ENCODE measurements at places on chromosomes 7 and 10.

- DNase-seq: no peak
These were observed 13.9 kb downstream of the KLHDC10 start for GRCh38 chr7:130084037-130084875.

DNA sequence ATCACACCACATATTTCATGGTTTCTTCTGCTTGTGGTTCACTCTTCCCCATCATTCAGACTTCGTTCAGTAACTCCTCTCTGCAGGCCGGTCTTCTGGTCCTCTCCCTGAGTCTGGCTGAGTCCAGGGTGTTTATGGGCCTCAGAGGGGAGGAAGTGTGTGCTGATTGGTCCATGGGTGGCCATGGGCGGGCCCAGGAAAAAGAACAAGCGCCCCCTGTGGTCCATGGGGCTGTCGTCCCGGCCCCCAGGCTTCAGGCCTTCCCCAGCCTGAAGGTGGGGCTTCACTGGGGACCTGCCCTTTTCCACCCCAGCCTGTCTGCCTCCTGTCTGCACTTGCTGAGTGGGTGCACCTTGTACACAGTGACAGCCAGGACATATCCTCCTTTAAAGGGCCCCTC is 123.7 kb downstream of the VIPR2 start:
- DNase-seq: no peak

DNA sequence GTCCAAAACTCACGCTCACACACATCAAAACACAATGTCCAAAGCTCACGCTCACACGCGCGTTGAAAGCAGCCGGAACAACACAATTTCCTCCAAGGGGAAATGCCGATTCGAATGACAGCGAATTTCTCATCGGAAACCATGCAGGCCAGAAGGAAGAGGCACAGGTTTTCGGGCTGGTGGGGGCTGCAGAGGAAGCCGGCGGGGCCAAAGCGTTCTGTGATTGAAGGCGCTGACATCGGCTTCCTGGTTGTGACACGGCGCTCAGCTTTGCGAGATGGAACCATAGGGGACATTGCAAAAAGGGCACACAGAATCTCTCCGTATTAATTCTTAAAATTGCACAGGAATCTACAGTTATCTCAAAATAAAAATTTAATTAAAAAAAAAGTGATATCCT is 61.3 kb downstream of the FOXL3 start:
- no peak for DNase-seq

GRCh38 chr10:121994429-121994941 is 5.5 kb downstream of the TACC2 start:
- DNase-seq: no peak

GRCh38 chr7:141754939-141755338 is 9.0 kb upstream of the TAS2R3 start:
- no peak for DNase-seq

GRCh38 chr10:93274419-93274818 is 200.7 kb downstream of the CYP26A1 start:
- DNase-seq: no peak

GRCh38 chr7:104272767-104273384 is 55.5 kb upstream of the LHFPL3 start:
- DNase-seq: peak; percentile 13

DNA sequence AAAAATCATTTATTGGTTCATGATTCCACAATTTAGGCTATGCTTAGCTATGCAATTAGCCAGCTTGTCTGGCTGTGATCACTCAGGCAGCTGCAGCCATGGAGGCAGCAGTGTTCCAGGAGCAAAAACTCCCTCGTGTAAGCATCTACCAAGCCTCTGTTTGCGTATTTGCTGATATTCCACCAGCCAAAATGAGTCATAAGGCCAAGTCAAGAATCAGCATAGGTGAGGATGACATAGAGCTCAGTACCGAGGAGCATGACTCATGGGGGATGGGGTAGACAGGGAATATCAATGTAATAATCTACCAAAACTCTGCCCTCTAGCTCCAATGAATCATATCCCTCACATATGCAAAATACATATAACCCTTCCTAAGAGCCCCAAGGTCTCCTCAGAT is 63.3 kb downstream of the IMMP2L start:
- peak; percentile 85 for DNase-seq

DNA sequence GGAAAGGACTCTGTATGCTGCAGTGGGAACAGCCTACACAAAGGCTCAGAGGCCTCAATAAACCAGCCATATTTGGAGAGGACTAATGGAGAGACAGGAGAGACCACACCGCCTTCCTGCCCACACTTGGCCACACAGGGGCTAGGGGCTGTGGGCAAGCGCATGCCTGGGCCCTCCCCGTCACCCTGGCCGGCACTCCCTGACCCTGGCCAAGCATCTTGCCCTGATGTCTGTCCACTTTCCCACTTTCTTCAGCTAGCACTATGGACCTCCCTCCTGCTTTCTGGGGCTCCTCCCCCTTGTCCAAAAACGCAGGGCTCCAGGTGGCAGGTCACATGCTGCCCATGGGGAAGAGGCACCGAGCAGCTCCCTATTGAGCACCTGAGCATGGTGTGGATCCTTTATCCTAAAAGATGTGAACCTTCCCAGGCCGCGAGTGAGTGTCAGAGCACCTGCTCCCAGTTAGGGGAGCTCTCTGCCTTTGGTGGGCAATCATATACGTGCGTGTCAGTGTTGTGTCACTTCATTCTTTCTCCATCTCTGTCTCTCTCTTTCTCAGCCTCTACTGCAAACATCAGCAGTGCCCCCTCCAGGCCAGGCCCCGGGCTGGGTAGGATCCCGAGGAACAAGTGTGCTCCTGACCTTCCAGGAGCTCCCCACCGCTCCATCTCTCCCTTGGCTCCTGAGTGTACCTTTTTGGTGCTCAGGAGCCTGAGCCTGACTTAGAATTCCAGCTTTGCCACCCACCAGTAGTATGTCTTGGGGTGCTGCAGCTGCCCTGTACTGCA is 74.0 kb downstream of the ZMIZ1 start:
- DNase-seq: no peak

- no peak for DNase-seq
These were observed 95.2 kb downstream of the PDGFA start for GRCh38 chr7:424301-424935.

DNA sequence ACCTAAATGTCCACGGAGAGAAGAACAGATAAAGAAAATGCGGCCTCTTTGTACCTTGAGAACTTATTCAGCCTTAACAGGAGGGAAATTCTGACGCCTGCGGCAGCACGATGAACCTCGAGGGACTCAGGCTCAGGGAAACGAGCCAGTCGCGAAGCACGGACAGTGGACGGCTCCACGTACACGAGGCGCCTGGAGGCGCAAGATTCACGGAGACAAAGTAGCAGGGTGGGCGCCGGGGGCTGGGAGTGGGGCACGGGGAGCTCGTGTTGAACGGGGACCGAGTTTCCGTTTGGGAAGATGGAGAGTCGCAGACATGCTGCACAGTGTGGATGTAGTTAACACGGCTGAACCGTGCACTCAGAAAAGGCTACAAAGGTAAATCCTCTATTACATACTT is 13.2 kb upstream of the UTF1 start:
- no peak for DNase-seq

GRCh38 chr10:44516891-44517290 is 132.0 kb upstream of the CXCL12 start:
- DNase-seq: no peak

DNA sequence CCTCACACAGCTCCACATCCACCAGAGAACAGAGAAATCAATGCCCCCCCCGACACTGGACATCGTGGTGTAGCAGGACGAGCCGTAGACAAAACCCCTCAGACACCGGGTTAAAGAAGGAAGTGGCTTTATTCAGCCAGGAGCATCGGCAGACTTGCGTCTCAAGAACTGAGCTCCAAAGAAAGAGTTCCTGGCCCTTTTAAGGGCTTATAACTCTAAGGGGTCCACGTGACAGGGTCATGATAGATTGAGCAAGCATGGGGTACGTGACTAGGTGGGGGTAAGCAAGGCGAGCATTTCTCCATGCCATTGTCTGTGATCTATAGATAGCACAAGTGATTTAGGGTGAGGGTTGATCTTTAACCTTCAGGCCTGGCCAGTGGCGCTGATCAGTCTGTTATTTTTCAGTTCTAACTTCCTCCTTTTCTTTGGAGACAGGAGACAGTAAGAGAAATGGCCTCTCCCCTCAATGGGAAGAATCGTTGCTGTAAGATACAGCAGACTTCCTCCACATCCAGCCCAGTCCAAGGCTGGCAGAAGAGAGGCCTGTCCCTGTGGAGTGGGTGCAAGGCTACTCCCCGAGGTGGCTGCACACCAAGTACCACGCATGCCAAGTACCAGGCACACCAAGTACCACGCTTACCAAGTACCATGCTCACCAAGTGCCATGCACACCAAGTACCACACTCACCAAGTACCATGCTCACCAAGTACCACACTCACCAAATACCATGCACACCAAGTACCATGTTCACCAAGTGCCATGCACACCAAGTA is 19.5 kb upstream of the PPP2R2D start:
- no peak for DNase-seq

DNA sequence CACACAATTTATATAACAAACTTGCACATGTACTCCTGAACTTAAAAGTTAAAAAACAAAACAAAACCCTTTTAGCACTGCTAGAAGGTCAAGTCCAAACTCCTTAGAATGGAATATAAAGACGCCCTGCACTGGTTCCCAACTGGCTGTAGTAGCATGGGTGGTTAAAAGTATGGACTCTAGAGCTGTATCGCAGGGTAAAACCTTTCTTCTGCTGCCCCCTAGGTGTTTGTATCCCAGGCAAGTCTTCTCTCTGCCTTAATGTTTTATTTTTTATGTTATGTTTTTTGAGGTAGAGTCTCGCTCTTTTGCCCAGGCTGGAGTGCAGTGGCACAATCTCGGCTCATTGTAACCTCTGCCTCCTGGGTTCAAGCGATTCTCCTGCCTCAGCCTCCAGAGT is 35.2 kb downstream of the LSMEM1 start:
- DNase-seq: no peak

DNA sequence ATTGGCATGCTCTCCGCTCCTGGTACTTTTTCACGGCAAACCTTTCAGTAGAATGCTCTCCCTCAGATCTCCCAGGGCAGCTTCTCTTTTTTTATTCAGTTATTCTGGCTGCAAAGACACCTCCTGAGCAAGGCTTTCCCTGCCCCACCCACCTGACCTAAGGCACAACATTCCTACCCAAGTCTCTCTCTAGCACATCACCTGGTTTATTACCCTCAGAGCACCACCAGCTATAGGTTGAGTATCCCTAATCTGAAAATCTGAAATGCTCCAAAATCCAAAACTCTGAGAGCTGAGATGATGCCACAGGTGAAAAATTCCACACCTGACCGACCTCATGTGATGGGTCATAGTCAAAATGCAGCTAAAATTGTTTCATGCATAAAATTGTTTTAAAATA is 99.6 kb downstream of the GLI3 start:
- DNase-seq: no peak

GRCh38 chr7:28661826-28662595 is 249.7 kb downstream of the CREB5 start:
- DNase-seq: no peak

- DNase-seq: peak; percentile 90
These were observed 182.8 kb downstream of the ARHGAP12 start for GRCh38 chr10:31745612-31746376.

DNA sequence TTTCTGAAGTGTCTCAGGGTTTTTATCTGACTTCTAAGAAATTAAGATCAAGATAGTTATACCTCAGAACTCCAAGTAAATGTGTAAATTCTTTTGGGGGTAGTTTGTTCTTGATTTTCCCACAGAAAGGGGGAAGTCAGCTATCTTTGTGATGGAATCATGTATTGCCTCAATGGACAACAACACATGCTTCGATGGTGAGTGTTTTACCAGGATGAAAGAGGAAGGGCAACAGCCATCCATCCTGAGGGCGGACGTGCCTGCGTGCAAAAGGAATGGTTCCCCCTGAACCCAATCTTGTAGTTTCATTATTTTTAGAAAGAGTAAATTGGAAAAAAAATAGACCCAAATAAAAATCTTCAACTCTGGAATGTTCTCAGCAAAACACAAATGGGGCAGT is 67.2 kb upstream of the ZPBP start:
- DNase-seq: no peak

DNA sequence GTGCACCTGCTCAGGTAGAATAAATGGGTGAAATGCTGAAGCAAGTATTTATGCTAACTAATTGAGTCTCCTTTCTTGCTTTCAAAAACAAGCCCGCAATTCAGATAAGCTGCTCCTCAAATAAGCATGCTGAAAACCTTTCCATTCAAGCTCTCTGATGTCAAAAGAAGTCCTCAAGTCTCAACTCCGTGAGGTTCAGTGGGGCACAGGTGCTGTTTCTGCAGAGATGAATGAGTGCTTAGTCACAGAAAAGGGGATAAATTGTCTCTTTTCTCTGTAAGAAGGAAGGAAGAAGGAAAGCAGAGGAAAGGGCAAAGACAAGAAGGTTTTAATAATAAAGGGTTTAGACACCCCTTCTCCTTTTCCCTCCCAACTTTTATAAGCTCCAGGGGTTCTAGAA is 229.8 kb upstream of the NPY start:
- no peak for DNase-seq

- no peak for DNase-seq
These were observed 69.9 kb downstream of the NKX6-2 start for GRCh38 chr10:132715776-132716680.

DNA sequence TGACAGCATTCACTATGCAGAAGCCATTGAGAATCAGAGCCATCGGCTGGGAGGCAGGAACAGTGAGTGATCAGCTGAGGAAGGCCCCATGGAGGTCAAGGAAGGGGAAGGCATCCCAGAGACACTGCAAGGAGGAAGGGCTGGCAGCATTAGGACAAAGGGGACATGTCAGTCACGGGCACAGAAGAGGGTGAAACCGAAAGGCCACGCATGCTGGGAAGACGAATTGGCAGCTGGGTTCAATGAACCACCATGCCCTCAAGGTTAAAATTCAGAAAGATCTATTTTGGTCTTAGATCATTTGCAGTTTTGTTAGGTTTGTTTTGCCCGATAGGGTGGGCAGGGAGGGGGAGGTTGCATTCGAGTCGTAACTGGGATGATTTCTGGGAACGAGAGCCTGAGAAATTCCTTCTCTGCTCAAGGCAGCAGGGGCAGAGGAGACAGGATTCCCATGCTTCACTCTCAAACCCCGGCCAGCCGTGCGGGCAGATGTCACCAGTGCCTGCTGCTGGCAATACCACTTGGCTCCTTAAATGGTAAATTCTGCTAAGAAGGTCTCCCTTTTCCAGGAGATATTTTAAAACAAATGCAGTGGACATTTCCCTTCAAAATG is 57.7 kb downstream of the ASB13 start:
- DNase-seq: no peak

- peak; percentile 25 for DNase-seq
These were observed 46.1 kb upstream of the ZMIZ1 start for GRCh38 chr10:79022565-79023230.
